ENCODE measurements at places on chromosomes 6 and 20.

GRCh38 chr6:13729891-13730290 is 18.3 kb upstream of the RANBP9 start:
- no peak for DNase-seq

DNA sequence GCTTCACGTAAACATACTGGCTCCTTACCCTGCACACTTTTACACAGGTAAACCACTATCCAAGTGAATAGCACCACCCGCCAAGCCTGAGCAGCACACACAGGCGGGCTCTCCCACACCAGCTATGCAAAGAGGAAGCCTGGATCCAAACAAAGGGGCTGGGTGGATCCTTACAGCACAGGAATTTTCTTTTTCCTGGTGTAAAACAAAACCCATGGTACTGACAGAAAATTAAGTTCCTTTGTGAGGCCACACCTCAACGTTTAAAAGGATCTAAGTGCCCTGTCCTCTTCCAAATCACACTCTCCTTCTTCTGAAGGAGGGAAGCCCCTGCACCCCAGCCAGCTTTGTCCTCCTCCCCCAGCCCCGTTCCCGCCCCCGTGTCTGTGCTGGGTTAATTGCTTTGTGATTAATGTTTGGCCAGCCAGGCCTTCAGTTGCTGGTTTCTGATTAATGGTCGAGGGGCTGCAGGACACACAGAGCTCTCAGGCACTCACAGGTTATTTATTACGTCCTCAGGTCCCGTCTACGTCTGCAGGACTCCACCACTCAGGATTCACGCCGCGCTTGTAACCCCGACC is 6.1 kb downstream of the DACT2 start:
- no peak for DNase-seq

- DNase-seq = no peak
These were observed 59.2 kb upstream of the POU3F2 start for GRCh38 chr6:98775205-98775604.

- DNase-seq = no peak
These were observed 46.6 kb upstream of the TMEM30A start for GRCh38 chr6:75331151-75331550.

DNA sequence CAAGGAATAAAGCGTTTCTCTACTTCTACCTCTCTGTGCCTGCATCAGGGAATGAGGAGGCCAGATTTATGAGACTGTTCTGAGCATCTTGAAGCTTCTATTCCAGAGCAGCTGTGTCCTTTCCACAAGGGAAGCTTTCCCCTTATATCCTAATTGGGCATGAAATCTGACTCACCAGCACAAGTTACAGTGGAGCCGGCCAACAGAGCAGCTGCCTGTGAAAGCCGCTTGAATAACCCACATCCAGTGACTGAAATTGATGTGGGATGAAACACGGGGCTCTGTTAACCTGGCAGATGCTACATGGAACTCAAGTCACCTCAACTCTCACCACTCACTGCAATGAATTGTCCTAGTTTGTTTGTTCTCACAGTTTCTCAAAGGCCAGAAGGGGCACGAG is 400.3 kb downstream of the TFAP2A start:
- no peak for DNase-seq

GRCh38 chr20:41081276-41081814 is 52.7 kb downstream of the TOP1 start:
- no peak for DNase-seq

DNA sequence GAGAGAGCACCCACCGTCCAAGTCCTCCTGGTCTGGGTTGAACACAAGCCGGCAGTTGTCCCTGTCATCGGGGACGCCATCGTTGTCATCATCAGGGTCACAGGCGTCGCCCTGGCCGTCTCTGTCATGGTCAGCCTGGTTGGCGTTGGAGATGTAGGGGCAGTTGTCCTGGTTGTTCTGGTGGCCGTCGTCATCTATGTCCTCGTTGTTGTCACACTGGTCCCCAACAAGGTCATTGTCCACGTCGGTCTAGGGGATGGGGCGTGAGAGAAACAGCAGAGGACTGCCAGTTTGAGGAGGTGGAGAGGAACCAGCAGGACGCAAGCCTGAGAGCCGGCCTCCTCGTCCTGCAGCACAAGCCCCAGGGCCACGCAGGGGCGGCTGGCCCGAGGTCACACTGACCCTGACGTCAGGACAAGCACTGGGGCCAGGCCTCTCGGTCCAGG is 28.5 kb downstream of the THBS2 start:
- DNase-seq = no peak

DNA sequence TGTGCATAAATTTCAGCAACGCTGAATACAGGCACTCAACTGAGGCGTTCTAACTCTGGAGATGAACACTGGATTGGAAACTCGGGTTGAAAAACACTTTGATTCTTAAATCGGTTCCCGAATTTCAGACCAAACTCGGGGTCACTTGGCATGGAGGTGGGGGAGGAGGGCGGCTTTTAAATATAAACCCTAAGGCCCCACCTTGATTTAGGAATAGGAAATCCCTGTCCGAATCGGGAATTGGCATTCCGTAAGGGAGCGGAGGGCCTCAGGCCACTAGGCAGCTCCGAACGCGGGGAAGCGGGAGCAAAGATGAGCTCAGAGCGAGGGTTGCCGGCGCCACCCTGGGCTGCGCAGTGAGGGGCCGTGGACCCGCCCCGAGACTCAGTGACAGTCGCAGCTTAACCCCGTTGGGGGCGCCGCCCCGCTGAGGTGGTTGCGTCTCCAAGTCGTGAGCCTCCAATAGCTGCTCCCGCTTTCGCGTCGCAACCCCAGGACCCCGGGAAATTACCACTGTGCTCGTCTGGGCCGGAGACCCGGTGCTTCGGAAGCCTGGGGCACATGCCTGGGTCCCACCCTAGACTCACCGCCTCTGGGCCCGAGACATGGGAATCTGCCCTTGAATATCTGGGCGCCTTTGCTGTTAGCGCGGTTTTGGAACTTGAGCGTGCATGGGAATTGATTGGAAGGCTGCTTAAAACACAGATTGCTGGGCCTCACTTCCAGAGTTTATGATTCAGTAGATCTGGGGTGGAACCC is 4.6 kb upstream of the SIM1 start:
- DNase-seq = no peak

DNA sequence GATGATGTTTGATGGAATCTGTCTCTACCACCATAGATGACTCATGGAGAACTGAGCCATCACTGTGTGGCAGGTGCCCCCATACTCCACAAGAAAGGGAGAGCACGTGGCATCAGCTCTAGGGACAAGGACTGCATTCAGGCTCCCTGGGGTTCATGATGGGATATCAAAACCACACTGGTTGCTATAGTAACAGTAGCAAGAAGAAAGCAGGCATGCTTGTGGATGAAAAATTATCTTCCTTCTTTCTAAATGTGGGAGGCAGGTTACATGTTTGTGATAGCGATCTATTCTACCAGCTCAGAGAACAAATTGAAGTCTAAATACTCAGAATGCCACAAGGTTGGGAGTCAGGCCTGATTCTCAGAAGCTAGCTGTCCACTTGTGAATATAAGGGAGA is 224.2 kb downstream of the ARHGAP18 start:
- DNase-seq = no peak

DNA sequence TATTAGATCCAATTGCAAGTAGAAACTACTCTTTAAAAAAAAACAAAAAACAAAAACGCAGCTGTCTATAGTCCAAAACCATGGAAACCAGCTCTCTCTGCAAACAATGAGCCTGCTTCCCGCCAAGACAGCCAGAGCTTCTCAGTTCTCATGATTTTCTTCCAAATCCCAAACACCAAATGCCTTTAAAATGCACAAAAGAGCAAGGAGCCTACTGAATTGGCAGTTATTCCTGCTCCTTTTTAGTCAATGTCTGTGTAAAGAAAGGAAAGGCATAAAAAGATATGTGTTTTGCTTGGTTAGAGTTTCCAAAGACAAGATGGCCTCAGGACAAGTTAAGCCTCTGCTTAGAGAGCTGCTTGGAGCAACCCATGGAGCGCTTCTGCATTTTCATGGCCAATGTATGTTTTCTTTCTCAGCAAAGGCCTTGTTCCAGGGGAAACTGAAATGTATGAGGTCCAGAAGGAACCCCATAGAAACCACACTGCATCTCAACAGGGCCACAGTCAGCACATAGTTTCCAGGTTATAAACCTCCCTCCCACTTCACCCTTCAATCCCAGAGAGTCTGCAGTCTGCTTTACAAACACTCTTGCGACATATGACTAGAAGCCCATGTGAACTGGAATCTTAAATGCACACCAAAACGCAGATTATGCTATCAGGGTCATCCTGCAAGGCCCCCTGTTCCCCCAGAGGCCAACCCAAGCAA is 209.3 kb upstream of the TAB2 start:
- no peak for DNase-seq

GRCh38 chr20:51346686-51347485 is 195.6 kb downstream of the NFATC2 start:
- DNase-seq = no peak

- DNase-seq = no peak
These were observed 249.8 kb downstream of the GMDS start for GRCh38 chr6:1995636-1996035.

DNA sequence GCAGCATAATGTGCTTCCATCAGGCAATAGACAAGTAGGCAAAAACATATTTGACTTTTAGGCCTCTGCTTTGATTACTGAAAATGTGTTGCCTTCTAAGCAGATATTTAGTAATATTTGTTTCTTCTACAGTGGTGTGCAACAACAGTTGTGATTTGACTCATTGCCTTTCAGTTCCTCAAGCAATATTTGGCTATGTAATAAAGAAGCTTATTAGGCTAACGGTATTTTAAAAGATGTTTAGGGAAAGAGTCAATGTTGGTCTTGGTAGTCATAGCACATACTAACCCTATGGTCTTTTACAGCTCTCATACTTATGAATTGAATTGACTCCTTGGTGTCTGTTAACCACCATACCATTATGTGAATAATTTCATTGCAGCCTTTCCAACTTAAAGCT is 124.1 kb downstream of the GRIK2 start:
- no peak for DNase-seq
